ENCODE measurements at places on chromosomes 3 and 15. TPM values are rescaled to one million over a fixed set of nuclear protein-coding genes. Genes with fewer than 3 reads are reported as not detected.

DNA sequence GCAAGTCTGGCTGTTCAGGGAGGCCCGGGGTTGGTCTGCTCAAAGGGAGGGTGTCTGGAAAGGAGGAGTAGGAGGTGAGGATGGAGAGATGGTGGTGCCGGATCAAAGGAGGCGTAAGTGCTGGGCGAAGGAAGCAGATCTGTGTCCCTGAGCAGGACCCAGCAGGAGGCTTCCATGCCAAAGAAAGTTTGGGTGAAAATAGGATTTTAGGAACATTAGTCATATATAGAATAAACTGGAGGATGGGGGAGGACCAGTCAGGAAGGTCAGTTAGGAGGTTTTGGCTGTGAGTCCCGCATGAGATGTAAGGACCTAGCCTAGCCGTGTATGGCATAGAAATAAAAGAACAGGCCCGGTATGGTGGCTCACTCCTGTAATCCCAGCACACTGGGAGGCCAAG is 28.6 kb upstream of the VPS8 start:
- DNase-seq, result no peak

DNA sequence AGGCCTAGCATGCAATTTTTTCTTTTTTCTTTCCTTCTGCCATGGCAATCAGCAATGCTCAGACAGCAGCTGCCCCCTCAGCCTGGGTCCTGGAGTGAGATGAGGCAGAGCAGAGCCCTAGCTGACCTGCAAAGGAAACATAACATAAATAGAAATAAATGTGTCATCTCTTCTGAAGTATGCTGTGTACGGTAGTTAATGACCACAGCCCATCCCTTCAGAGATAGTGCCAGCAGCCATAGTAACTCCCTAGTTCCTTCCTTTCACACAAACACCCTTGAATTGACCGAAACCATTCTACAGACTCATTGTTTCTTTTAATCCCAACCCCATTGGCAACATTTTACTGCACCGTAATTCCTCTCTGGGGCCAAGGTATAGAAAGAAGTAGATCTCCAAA is 8.4 kb upstream of the CD47 start:
- DNase-seq, result no peak

DNA sequence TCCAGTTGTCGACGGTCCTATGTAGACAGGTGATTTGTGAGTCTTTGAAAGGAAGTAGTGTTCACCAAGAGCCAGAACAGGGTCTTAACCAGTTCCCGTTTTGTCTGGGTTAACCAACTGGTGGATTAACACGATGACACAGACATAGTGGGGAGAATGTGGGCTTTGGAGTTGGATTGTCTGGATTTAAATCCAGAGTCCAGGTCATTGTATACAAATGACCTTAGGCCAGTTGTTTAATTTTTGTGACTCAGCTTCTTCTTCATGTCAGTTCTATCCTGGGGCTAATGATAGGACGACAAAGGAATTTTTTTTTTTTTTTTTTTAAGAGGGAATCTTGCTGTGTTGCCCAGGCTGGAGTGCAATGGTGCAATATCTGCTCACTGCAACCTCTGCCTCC is 126.7 kb downstream of the LPP start:
- no peak for DNase-seq

GRCh38 chr3:179148616-179149405 is 654 bp downstream of the PIK3CA start:
- peak; percentile 10 for DNase-seq

Gene ITIH3
- 1.4 TPM for total RNA-seq

Gene RETNLB
- not detected for total RNA-seq

Gene RPP25
- total RNA-seq, result 5.2 TPM

- DNase-seq, result no peak
Observed at GRCh38 chr15:41512940-41513505, 604 bp downstream of the LTK start.
